DMS79 treated with DMSO at 0.1 percent for 48 hours (cell line): ENCODE measurements at places on chromosomes 2 and 18.

- no peak for DNase-seq
Observed at GRCh38 chr18:75249672-75250470, 39.3 kb downstream of the TSHZ1 start.

DNA sequence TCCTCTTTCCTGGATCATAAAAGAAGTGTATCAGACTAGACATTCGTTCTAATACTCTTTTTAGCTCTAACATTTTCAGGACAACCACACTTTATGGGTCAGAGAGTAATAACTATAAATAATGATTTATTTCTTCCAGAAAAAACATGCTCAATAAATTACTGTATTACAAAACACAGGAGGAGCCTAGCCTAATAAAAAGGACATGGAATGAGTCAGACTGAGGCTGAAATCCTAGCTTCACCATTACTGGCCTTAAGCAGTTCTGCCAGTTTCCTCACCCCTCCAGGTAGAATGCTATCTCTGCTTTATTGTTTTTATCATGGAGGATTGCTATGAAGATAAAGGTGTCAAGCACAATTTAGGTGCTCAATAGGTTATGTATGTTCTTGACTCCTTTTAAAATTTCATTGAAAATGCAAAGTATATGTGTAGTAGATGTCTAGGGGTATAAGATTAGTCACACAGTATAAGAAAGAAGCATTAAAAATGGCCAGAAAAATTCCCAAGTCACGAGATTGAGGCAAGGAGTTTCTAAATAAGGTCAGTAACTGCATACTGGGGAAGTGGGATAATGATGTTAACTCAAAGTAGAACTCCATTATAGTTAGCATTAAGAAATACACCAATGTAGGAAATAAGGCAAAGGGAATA, 105.5 kb upstream of the NEUROD1 start:
- DNase-seq = no peak

DNA sequence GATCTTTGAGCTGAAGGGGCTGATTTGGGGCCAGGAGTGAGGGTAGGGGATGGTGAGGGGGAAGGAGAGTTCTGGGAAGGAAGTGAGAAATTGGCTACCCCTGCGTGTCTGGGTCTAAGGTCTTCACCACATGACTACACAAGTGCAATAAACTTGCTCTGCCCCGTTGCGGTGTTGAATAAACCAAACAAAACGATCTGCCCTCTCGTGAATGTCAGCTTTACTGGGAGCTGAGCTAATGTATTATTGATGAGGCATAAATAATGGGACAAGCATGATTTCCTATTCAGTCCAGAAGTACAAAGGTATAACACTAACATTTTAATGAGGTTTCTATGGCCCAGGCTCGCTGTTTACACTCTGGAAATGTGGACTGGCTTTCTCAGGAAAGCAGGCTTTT, 8.0 kb upstream of the CFAP221 start:
- peak; percentile 38 for DNase-seq

DNA sequence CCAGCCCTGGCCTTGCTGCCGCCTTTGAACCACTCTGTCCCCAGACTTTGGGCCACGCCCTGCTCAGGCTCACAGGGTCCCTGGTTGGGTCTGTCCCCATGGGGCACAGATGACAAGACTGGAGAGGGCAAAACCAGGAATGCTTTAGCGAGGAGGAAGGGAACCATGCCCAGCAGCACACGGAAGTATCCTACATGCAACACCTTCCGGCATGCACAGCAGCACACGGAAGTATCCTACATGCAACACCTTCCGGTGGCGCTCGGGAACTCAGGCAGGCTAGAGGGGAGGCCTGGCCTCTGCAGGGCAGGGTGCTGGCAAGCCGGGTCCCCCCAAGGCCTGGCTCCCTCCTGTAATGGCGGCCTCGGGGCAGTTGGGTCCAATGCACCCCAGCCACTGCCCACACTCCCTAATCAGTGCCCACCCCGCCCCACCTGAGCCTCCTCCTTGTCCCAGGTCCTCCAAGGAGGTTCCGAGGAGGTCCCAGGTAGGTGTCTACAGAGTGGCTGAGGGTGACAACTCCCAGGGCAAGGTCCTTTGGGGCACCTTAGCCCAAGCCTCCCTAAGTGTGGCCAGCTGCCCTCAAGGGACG, 33.6 kb upstream of the SNED1 start:
- DNase-seq = no peak

- DNase-seq = no peak
Observed at GRCh38 chr2:136049011-136049742, 63.8 kb upstream of the DARS1 start.

- no peak for DNase-seq
Observed at GRCh38 chr2:18988631-18989232, 369.7 kb downstream of the OSR1 start.
